ENCODE measurements at places on chromosomes 3 and 15. TPM values are rescaled to one million over a fixed set of nuclear protein-coding genes. Genes with fewer than 3 reads are reported as not detected.
A peak's percentile ranks its signal among the peaks of the same experiment; 100 is the strongest.

DNA sequence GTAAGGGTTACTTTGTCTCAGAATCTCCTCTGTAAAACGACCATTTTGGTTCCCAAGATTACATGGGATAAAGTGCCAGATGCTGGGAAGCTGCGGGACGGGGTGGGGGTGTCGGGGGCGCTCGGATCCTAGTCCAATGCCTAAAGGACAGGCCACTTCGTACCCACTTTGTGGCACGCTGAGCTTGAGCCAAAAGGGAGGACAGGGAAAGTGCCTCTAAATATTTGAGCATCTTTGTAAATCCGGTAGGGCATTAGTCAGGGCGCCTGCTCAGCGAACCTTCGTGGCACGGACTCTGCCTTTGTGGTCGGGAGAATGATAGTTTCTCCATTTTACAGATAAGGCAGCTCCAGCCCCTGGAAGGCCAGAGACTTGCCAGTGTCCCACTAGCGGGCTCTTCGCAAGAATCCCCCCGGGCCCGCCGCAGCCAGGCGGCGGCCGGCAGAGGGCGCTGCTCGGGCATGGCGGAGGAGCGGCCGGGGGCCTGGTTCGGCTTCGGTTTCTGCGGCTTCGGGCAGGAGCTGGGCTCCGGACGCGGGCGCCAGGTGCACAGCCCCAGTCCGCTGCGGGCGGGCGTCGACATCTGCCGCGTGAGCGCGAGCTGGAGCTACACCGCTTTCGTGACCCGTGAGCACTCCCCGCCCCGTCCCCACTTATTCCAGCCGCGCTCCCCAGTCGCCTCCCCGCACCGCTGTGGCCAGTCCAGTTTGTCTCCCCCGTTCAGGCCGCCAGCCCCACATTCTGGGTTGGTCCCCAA, 1.8 kb downstream of the RCCD1 start:
- H3K36me3 ChIP-seq: peaks cover 20% of the 10 kb centered on the region
- peak overlapping the region; percentile 86 for H3K4me3 ChIP-seq
- H3K27me3 ChIP-seq: no peaks in the 10 kb centered on the region
- H3K4me1 ChIP-seq: peaks cover 12% of the 10 kb centered on the region
- peak; percentile 83 for DNase-seq

DNA sequence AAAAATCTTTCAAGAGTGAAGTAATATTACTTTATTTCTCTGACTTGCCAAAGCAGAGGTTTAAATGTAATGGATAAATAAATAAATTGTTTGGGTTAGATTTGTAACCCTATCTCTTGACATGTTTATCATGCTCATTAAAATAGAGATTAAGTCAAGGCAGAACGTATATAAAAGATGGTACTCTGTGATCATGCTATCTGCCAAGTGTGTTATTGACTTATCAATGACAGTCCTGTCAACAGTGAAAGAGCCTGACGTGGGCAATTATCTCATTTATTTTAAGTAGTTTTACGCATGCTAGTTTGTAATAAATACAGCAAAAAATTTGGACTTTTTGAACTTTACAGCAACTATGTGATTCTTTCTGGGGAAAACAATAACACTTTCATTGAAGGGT, 43.7 kb downstream of the PROS1 start:
- DNase-seq: no peak
- no peaks in the 10 kb centered on the region for H3K4me1 ChIP-seq
- H3K4me3 ChIP-seq: no peak overlapping the region
- no peaks in the 10 kb centered on the region for H3K27me3 ChIP-seq

DNA sequence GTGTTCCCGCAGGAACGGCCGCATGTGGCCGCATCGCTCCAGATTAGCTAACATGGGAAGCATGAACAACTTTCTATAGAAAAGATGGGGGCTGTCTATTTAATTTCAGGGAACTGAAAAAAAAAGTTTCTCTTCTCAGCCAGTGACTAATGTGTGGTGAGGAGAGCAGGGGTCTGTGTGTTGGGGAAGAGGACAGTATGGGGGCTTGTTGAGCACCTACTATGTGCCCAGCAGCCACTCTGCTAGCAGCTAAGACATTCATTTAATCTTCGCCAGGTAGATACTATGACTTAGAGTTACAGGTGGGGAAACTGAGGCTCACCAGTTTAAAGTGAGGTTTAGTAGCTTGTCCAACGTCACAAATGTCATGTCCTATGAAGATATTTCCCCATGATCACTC, 56.6 kb downstream of the MGLL start:
- H3K27me3 ChIP-seq: peaks cover 5% of the 10 kb centered on the region
- H3K27ac ChIP-seq: no peak overlapping the region
- no peaks in the 10 kb centered on the region for H3K36me3 ChIP-seq
- H3K4me1 ChIP-seq: peaks cover 17% of the 10 kb centered on the region
- no peak overlapping the region for H3K4me3 ChIP-seq
- no peak for DNase-seq

DNA sequence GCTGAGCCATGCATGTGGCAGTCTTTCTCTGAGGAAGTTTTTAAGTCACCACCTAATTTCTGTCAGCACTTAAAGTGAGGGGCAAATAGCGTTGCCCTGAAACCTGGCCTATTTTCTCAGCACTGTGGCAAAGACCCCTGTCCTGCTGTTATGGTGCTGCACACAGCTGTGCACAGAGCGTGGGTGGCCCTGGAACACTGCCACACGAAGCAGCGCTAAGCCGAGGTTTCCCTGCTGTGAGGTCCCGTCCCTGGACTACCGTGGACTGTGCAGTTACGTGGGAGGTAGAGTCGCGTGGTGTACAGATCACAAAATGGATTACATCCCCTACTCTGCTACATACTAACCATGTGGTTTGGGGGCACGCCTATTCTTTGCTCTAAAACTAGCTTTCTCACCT, 101.6 kb upstream of the NR2E3 start:
- no peak overlapping the region for H3K27ac ChIP-seq
- no peak for DNase-seq
- H3K4me1 ChIP-seq: no peaks in the 10 kb centered on the region

DNA sequence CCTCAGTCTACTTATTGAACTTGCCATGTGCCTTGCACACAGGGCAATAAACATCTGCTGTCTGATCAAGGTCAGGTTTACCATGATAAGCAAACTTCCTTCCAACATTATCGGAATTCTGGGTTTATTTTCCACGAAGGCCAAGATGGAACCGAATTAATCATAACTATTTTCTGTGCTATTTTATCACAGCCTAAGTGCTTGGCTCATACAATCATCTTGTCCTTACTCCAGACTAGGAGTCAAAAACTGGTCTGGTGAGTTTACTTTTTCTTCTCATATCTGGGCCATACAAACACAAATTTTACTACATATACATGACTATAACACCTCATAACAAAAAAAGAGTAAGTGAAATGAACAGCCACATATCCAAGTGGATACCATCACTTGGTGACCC, 2.3 kb downstream of the FBN1 start:
- H3K27me3 ChIP-seq: peaks cover 58% of the 10 kb centered on the region
- DNase-seq: no peak
- H3K36me3 ChIP-seq: no peaks in the 10 kb centered on the region
- no peak overlapping the region for H3K27ac ChIP-seq
- H3K4me1 ChIP-seq: peaks cover 6% of the 10 kb centered on the region

- no peak overlapping the region for H3K27ac ChIP-seq
- no peaks in the 10 kb centered on the region for H3K4me1 ChIP-seq
- no peak for DNase-seq
- no peaks in the 10 kb centered on the region for H3K36me3 ChIP-seq
- H3K27me3 ChIP-seq: peaks cover 20% of the 10 kb centered on the region
Observed at GRCh38 chr3:40763807-40764206, 239.0 kb downstream of the ZNF621 start.

DNA sequence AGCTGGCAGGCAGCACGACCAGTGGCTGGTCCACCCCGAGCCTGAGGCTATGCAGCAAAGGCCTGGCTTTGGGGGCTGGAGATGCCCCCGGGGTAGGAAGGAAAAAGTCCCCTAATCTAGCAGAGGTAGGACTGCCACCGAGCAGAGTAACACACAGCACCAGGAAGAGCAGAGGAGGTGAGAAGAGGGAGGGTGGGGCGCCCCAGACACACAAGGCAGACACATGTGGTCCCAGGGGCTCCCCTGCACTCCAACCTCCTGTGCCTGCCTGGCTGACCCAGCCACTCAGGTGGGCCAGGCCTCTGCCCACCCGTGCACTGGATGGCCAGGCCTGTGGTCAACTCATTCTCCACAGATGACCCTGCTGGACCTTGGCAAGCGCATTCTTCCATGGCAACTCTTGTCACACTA, 112.4 kb downstream of the ADCY5 start:
- no peak for DNase-seq
- peaks cover 6% of the 10 kb centered on the region for H3K4me1 ChIP-seq
- no peak overlapping the region for H3K27ac ChIP-seq
- no peaks in the 10 kb centered on the region for H3K36me3 ChIP-seq

DNA sequence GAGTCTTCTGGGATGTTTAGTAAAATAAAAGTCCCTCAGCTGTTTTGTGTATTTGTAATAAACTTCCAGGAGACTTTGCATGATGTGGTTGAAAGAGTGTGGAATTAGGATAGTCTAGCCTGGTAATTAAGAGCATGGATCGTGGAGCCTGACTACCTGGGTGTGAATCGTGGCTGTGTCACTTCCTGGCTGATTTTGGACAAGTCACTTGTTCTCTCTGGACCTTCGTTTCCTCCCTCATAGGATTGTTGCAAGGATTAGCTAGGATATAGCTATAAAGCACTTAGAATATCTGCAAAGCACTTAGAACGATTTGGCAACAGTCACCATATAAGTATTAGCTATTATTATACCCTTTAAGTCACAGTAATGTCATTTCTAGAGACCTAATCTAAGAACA, 40.2 kb downstream of the SLMAP start:
- no peaks in the 10 kb centered on the region for H3K27me3 ChIP-seq
- no peak overlapping the region for H3K4me3 ChIP-seq
- no peak overlapping the region for H3K27ac ChIP-seq
- H3K36me3 ChIP-seq: peaks cover 4% of the 10 kb centered on the region
- peaks cover 11% of the 10 kb centered on the region for H3K4me1 ChIP-seq
- DNase-seq: no peak

GRCh38 chr15:75225951-75226732, 24.5 kb downstream of the C15orf39 start:
- H3K27me3 ChIP-seq: peaks cover 3% of the 10 kb centered on the region
- H3K36me3 ChIP-seq: no peaks in the 10 kb centered on the region
- DNase-seq: no peak
- H3K27ac ChIP-seq: no peak overlapping the region
- H3K4me3 ChIP-seq: no peak overlapping the region

CRABP1 gene
- total RNA-seq: not detected

FGF7 gene
- total RNA-seq: not detected

DNA sequence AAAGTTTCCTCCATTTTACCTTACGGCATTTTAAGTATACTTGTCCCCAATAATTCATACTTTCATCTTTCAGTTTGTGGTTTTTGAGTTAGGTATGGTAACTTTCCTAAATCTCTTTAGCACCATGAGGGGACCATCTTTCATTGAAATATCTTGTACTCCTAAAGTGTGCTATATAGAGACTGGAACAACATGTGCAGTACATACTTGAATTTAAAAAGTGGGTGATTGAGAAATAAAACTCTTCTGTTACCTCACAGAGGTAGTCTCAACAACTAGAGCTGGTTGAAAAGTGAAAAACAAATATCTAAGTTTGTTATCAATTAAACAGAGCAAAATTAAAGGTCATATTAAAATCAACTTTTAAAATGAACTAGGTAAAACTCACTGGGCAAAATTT, 423.1 kb downstream of the ROBO2 start:
- H3K36me3 ChIP-seq: no peaks in the 10 kb centered on the region
- no peak for DNase-seq
- no peaks in the 10 kb centered on the region for H3K27me3 ChIP-seq
- H3K4me1 ChIP-seq: no peaks in the 10 kb centered on the region
- no peak overlapping the region for H3K27ac ChIP-seq

NANOGP8 gene
- total RNA-seq: not detected

- H3K36me3 ChIP-seq: no peaks in the 10 kb centered on the region
- DNase-seq: no peak
- H3K27me3 ChIP-seq: no peaks in the 10 kb centered on the region
Observed at GRCh38 chr15:31433574-31433973, 106.9 kb downstream of the KLF13 start.

GRCh38 chr3:61936344-61936937, 375.1 kb downstream of the PTPRG start:
- no peak for DNase-seq
- H3K27me3 ChIP-seq: no peaks in the 10 kb centered on the region
- no peaks in the 10 kb centered on the region for H3K4me1 ChIP-seq

- H3K4me3 ChIP-seq: peak overlapping the region; percentile 92
- peak overlapping the region; percentile 82 for H3K27ac ChIP-seq
- DNase-seq: no peak
- H3K36me3 ChIP-seq: peaks cover 24% of the 10 kb centered on the region
- no peaks in the 10 kb centered on the region for H3K27me3 ChIP-seq
Observed at GRCh38 chr15:74906067-74906449, 593 bp downstream of the FAM219B start.

ERICH6 gene
- 0.23 TPM for total RNA-seq

DNA sequence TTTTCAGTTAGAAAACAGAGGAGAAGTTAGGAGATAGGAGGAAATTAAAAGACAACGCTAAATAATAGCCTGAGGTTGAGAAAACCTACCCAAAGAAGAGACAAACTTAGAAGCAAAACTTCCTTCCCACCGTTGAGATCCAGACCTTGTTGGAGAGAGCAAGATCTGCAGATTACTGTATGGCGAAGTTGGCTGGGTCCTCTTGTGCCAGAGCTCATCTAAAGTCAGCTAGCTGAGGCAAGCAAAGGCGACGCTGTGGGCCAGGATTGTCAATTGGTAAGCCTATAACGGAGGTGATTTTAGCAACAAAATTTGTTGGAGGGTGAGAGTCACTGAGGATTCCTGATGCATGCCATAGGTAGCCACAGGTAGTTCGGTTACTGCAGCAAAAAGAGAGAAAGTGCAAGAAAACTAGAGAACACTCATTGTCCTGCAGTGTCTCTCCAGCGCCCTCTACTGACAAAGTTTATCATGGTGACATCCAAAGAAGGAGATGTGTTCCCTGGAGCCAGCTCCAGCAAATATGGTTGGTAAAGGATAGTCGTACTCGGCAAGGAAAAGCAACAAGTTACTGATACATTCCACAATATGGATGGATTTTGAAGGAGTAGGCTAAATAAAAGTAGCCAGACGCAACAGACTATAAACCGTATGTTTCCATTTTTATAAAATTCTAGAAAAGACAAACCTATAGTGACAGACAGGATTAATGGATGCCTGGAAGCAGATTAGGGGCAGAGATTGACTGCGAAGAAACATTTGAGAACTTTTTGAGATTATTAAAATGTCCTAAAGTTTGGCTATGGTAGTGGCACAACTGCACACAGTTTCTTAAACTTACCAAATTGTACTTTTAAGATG, 9.8 kb upstream of the OR5K4 start:
- peaks cover 47% of the 10 kb centered on the region for H3K27me3 ChIP-seq
- no peak overlapping the region for H3K27ac ChIP-seq
- DNase-seq: no peak
- H3K4me1 ChIP-seq: peaks cover 10% of the 10 kb centered on the region
- no peak overlapping the region for H3K4me3 ChIP-seq

DNA sequence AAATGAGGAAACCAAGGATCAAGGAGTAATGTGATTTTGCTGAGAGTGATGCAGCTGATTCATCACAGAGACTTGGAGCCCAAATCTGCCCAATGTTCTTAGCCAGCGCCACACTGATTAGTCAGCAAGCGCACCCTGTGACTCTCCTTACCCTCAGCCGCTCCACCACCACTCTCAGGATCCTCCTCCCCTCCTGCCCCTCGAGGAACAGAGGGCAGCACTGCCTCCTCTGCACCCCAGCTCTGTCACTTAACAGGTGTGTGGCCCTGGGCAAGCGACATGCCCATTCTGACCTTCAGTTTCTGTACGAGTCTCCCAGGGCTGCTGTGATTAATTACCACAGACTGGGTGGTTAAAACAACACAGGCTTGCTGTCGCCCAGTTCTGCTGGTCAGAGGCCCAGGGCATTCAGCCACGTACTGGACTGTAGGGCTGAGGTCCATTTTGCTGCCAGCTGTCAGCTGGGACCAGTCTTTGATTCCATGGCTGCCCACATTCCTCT, 36.1 kb upstream of the HRH1 start:
- no peaks in the 10 kb centered on the region for H3K36me3 ChIP-seq
- DNase-seq: no peak
- peaks cover 15% of the 10 kb centered on the region for H3K27me3 ChIP-seq

TLR9 gene
- total RNA-seq: 1.6 TPM

SECISBP2L gene
- 34.8 TPM for total RNA-seq
